ENCODE measurements at places on chromosomes 6 and 20.

DNA sequence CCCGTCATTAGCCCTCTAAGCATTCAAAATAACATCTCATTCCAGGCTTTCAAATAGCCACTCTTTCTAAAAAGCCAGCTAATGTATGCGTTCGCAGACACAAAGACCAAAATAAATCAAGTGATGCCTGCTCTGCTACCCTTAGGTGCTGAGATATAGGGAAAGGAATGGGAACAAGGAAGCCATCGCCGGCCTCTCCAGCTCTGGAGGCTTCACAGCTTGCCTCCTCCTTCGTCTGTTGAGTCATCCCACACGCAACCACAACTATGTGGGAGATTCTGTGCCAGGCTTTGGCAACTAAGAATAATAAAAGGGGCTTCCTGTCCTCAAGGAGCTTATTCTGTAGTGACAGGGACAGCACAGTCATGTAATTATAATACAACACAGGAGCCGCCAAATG is 27.3 kb upstream of the SLC22A23 start:
- DNase-seq = no peak

GRCh38 chr6:150528648-150529285 is 70.9 kb upstream of the PLEKHG1 start:
- DNase-seq = no peak

DNA sequence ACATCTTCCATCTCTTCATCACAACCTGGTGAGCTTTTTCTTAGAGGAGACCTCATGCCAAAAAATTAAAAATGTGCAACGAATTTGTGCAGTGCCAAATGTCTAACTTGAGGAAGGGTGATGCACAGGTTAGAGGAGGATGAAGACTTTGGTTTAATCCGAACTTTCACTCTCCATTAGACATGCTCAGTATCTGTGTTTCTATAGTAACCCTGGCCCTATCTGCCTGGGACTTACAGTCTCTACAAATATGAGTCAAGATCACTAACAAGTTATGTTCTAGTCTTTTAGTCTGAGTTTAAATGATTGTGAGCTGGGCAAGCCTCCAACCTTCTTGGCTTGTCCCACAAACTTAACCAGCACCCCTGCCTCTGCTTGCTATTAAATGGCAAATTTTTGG is 377.0 kb downstream of the BMP2 start:
- DNase-seq = no peak

GRCh38 chr6:24205020-24205492 is 79.0 kb downstream of the NRSN1 start:
- no peak for DNase-seq

DNA sequence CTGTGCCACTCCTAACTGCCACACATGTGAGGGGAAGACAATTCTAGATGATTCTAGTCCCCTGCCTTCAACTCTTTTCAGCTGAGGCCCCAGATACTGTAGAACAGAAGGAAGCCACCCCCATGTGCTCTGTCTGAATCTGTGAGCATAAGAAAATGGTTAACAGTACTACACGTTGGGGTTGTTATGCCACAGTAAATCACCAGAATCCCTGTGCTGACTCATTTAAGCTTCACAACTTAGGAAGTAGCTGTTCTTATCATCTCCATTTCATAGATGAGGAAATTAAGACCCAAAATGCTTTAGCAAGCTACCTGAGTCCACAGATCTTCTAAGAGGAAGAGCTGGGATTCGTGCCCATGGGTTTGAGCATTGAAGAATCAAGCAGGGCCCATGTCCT is 27.4 kb upstream of the SCRT2 start:
- DNase-seq = no peak

- DNase-seq = no peak
Measured at GRCh38 chr6:137095651-137096238, 51.0 kb upstream of the IL20RA start.

DNA sequence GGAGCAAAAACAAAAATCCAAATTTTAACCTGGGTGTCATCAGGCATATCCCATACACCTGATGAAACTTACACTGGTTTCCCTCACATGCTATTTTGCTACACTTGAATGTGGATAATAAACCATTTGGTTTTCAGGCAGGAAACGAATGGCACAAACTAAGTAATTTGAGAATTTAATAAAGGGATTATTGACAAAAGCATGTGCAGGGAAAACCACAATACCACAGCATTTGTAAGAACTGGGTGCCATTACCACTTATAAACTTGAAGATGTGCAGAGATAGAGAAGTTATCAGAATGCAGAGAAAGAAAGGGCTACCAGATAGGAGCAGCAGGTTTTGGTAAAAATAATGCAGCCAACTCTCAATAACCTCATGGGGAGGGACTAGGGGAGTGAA is 151.2 kb downstream of the RFX6 start:
- no peak for DNase-seq

DNA sequence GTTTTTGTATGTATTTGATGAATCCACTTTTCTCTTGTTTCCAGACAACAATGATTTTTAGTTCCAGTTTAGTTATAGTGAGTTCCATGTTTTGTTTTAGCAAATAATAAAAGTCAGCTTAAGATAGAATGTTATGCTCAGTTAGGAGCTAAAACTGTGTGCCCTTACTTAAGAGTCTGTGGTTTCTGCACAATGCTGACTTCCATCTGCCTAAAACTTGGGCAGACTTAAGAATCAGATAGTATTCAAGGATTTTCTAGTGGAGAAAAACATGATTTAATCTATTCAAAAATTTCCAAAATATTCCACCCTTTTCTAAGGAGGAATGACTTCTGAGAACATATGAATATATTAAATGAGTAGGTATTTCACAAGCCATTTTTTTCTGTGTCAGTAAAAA is 32.8 kb downstream of the LAMA4 start:
- DNase-seq = no peak

GRCh38 chr6:76876922-76877553 is 586.3 kb downstream of the HTR1B start:
- no peak for DNase-seq

- DNase-seq = no peak
Measured at GRCh38 chr6:96016334-96017069, 728 bp downstream of the FUT9 start.

- DNase-seq = no peak
Measured at GRCh38 chr6:124297507-124297906, 493.8 kb downstream of the NKAIN2 start.

DNA sequence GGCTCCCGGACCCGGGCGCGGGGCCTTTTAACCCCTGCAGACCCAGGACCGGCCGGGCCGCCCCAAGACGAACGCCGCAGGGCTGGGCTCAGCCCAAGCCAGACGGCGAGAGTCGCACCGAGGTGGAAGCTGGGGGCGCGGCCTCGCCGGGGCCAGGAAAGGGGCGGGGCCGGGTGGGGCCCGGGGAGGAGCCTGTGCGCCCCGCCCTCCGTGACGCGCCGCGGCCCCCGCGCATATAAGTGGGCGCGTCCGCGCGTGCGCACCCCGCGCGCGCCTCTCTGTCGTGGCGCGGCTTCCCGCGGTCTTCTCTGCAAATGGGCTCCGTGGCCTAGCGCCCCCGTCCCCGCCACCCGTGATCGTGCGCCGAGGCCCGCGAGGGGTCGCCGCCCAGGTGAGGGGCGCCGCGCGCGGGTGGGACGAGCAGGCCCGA is at the start of gene PPDPF:
PPDPF (plus strand) TSS at position 262 of the 430 bp plus-strand sequence. CDS start 544 bp downstream, outside the sequence.
- peak; percentile 59 for DNase-seq

Data from stimulated activated CD4-positive, alpha-beta T cell treated with anti-CD3 and anti-CD28 coated beads, Interleukin-1b, Interleukin-23, amount 100 ng/mL, for 24 hours (primary cell).